GM03348 (cell line): ENCODE measurements at places on chromosomes 2 and 18.
A peak's percentile ranks its signal among the peaks of the same experiment; 100 is the strongest.

DNA sequence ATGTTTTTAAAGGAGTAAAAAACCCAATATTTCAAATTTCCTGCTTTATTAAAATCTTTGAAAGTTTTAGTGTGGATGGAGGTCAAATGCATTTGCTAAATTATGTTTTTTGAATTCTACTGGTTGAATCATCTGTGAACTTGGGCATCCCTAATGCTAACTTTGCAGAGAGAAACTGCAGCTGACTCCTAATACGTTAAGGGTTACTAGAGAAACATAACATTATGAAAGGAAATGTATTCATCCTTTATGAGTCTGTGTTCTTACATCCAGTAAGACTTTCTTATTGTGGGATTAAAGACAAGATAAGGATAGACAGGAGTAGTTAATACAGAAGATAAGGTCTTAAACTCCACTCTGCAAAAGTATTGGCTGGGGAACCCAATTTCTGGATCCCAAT, 140.6 kb downstream of the FAM124B start:
- DNase-seq, result no peak

GRCh38 chr2:239853706-239854327, 171.3 kb downstream of the NDUFA10 start:
- DNase-seq, result no peak

DNA sequence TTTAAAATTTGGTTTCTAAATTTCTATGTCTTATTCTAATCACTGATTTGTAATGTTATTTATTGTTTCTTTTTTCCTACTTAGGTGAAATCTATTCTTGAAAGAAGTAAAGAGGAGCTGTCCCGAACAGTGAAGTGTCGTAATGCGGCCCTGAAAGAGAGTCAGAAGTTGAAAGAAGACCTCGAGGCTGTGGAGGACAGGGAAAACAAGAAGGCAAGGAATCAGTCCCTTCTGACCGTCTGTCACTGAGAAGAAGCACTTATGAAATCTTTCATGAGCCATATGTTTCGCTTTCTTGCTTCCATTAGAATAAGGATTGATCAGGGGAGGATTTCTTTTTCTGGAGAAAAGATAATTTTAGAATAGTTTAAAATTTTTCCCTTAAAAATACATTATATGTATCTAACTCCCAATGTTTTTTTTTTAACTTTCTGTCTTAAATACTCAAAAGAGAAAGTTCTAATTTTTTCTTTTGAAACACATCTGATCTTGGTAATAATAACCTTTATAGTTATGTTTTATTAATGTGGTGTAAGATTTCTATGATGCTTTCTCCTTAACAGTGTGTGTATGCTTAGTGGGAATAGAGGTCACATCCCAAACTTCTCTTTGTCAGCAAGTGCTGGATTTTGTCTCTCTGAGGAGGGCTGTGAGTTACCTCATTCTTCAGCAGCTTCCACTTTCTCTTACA, 79.0 kb downstream of the CCDC150 start:
- no peak for DNase-seq

DNA sequence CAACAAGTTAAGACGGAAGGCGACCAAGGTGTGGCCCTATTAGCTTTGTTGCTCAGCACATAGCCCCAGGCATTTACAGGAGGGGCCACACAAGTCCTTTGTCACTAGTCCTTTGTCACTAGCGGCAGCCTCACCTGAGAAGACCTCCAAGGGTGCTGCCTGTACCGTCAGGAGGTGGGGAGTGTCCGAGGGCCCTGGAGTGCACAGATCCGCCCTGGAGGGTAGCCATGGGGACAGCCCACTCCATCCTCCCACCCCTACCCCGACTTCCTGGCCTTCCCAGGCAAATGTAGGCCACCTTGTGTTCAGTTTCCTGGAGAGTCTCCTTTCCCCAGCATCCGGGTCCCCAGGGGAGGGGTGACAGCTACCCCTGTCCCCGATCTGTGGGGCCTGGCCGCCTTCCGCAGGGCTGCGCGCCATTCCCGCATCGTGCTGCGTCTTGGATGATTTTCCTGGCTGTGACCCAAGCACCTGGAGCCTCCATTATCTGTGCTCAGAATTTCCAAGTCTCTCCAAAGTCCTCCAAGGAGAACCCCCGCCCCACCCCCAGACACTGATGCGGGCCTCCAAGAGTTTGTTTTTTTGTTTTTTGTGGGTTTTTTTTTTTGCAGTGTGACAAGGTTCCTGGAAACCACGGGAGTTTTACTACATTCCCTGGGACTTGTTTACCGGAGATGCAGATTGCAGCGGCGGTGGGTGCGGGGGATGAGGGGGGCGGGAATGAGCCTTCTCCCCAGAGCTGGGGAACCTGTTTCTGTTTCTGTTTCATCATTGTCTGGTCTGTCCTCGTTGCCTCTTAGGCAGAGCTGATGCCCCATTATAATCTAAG, 28.6 kb downstream of the TEX44 start:
- DNase-seq, result no peak

DNA sequence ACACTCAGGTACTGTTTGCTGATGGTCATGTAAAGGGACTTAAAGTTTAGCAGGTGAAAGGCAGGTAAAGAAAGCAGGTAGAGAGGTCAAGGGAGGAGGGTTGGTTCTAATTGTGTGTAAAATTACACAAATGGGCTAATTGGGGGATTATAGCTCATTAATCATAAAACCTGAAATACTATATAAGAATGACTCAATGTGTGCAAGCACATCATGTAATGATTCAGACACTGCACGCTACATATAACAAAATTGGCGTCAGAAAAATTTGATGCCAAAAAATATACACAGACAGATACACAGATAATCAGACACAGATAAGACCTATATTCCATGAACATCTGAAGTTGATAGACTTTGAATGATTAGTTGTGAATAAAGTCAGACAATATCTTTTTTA, 120.7 kb upstream of the LMAN1 start:
- DNase-seq, result no peak

GRCh38 chr2:148922062-148922461, 47.0 kb downstream of the KIF5C start:
- no peak for DNase-seq

GRCh38 chr2:96541398-96542152, 5.0 kb downstream of the ARID5A start:
- peak; percentile 52 for DNase-seq

DNA sequence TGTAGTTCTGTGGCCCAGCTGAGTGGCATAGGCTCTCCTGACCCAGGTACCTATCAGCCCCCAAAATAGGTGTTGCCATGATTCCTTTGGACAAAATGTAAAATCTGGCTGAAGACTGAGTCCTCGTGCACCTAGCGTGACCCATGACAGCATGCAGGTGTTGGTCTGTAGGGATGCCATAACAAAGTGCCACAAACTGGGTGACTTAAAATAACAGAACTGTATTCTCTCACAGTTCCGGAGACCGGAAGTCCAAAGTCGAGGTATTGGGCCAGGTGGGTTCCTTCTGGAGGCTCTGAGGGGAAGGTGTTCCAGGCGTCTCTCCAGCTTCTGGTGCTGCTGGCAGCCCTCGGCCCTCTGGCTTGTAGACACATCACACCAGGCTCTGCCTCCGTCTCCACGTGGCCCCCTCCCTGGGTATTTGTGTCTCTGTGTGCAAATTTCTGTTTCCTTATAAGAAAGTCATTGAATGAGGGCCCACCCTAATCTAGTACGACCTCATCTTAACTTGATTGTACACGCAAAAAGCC, 34.5 kb downstream of the LRRFIP1 start:
- DNase-seq, result no peak
